ENCODE measurements at places on chromosomes 1 and 21. TPM values are rescaled to one million over a fixed set of nuclear protein-coding genes. Genes with fewer than 3 reads are reported as not detected.

Gene CFAP410
- total RNA-seq, result 16.0 TPM

Gene XPR1
- 20.5 TPM for total RNA-seq

Gene CFHR3
- not detected for total RNA-seq

Gene USH2A
- not detected for total RNA-seq

DNA sequence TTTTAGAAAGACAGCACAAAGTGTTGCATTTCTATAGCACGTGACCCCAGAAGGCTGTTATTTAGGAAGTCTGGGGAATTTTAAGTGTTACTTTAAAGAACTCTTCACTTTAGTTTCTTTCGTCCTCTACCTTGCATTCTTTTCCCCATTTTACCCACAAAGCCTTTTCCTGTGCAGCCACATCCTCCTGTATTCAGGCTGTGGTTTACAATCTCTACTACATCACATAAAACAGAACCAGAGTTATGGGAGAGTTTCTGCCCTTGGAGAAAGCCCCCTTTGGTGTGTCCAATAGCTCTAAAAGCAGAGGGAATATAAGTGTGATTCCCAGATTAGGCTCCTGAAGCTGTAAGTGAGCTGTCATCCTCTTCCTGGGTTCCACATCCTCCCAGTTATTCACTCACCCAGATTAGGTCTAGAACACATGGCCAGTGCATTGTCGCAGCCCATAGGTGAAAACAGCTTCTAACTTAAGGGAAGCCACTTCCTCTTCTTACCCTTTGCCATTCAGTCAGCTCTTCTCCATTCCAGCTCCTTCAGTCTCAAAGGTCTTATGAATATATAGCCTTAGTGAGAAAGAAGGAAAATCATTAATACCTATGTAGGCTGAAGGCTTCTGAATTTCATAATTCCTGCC lies 171.1 kb downstream of the PIGK start:
- H3K4me1 ChIP-seq, result peaks cover 20% of the 10 kb centered on the region
- peak; percentile 16 for DNase-seq
- H3K4me3 ChIP-seq, result no peak overlapping the region
- no peaks in the 10 kb centered on the region for H3K36me3 ChIP-seq

- H3K27ac ChIP-seq, result no peak overlapping the region
- DNase-seq, result no peak
- H3K4me3 ChIP-seq, result no peak overlapping the region
- H3K27me3 ChIP-seq, result peaks cover 2% of the 10 kb centered on the region
Observed at GRCh38 chr1:234709473-234710228, 99.7 kb upstream of the IRF2BP2 start.

Gene AMY2A
- not detected for total RNA-seq

DNA sequence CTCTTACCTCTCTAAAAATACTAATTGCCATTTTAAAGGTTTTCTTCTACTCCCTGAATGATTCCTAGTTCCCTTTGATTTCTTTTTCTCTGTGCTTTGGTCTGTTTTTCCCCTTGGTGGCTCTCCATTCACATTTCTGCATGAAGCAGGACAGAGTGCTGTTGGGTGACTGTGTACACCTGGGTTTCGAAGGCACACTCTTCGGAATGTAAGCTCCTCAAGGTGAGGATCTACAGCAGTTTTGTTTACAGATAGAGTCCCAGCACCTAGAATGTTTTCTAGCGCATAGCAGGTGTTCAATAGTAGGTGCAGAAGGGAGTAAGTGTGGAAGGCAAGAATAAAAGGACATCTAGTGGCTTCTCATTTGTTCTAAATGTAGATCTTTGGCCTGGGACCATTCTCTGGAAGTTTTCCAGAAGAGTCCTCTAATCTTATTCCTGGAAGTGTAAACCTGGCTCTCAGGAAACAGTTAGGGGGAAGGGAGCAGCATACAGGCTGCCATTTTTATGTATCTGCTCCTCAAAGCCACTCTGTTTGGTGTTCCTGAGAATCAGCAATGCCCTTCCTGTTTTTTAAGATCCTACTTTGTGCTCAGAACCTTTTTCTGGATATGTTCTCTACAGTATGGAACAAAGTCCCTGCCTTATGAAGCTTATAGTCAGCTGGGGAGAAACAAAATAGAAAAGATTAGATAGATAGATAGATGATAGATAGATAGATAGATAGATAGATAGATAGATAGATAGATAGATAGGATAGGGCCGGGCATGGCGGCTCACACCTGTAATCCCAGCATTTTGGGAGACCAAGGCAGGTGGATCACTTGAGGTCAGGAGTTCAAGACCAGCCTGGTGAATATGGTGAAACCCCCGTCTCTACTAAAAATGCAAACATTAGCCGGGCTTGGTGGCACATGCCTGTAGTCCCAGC lies 22.8 kb upstream of the EFNA1 start:
- no peaks in the 10 kb centered on the region for H3K36me3 ChIP-seq
- peaks cover 3% of the 10 kb centered on the region for H3K27me3 ChIP-seq
- no peak for DNase-seq
- no peak overlapping the region for H3K27ac ChIP-seq
- no peak overlapping the region for H3K4me3 ChIP-seq

Gene IGSF3
- 0.77 TPM for total RNA-seq

Gene GJA8
- not detected for total RNA-seq

DNA sequence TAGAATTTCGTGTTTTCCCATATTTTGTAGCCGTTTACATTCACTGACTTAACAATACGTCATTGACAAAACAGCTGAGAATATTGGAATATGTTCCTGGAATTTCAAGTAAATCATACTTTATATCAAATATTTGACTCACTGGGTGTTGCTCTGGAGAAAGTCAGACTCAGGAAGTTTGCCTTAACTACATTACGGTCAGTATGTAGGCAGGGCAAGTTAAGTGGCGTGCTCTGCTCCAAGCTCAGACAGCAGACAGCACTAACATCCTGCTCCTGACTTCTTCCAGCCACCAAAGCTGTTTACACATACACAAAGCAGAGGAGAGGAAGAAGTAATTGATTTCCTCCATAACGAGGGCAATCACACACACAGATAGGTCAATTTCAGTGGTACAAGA lies 414.6 kb downstream of the LRRIQ3 start:
- H3K27ac ChIP-seq, result no peak overlapping the region
- no peaks in the 10 kb centered on the region for H3K4me1 ChIP-seq
- no peaks in the 10 kb centered on the region for H3K36me3 ChIP-seq
- H3K4me3 ChIP-seq, result no peak overlapping the region

GRCh38 chr1:28928314-28928941 lies 14.1 kb downstream of the EPB41 start:
- DNase-seq, result no peak
- peaks cover 71% of the 10 kb centered on the region for H3K4me1 ChIP-seq
- H3K27ac ChIP-seq, result peak overlapping the region; percentile 95
- H3K36me3 ChIP-seq, result peaks cover 22% of the 10 kb centered on the region
- peak overlapping the region; percentile 48 for H3K4me3 ChIP-seq

- H3K4me3 ChIP-seq, result no peak overlapping the region
- DNase-seq, result no peak
- no peak overlapping the region for H3K27ac ChIP-seq
- no peaks in the 10 kb centered on the region for H3K27me3 ChIP-seq
Observed at GRCh38 chr21:45139473-45139872, 65.1 kb downstream of the ADARB1 start.

DNA sequence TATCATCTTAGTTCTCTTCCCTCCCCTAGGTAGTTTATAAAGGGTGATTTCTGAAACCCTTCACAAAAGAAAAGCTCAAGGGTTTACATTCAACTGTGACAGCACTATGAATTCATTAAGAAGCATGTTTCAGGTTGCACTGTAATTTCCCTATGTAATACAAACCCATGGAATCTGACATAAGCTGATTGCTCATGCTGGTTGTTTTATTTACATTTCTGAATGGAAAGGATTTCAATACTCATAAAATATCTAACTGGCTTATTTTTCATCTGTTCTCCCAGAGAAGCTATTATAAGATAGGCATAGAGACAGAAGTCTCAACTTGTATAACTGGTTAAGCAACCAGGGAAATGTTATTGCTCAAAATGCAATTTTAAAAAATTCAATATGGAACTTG lies 20.5 kb downstream of the WNT2B start:
- H3K36me3 ChIP-seq, result no peaks in the 10 kb centered on the region
- H3K27ac ChIP-seq, result no peak overlapping the region
- no peak for DNase-seq

- no peaks in the 10 kb centered on the region for H3K27me3 ChIP-seq
- H3K4me3 ChIP-seq, result no peak overlapping the region
- H3K4me1 ChIP-seq, result no peaks in the 10 kb centered on the region
- DNase-seq, result no peak
- no peaks in the 10 kb centered on the region for H3K36me3 ChIP-seq
- no peak overlapping the region for H3K27ac ChIP-seq
Observed at GRCh38 chr1:204619721-204620120, 65.8 kb downstream of the LRRN2 start.

DNA sequence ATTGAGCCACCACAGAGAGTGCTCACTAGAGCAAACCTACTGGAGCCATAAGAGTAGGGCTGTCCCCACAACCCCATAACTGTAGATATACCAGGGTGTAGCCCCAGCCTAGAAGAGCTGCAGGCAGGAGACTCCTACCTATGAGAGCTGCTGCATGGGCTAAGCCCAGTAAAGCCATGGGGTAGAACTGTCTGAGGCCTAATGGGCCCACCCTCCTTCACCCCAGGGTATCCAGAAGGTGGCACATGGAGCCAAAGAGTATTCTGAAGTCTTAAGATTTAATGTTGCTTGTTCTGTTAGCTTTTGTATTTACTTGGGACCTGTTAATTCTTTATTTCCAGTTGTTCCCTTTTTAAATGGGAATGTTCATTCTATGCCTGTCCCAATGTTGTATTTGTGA lies 1193.7 kb upstream of the ADGRL2 start:
- no peak overlapping the region for H3K4me3 ChIP-seq
- H3K36me3 ChIP-seq, result no peaks in the 10 kb centered on the region
- DNase-seq, result no peak
- no peaks in the 10 kb centered on the region for H3K4me1 ChIP-seq

Gene CHODL
- 0.15 TPM for total RNA-seq

DNA sequence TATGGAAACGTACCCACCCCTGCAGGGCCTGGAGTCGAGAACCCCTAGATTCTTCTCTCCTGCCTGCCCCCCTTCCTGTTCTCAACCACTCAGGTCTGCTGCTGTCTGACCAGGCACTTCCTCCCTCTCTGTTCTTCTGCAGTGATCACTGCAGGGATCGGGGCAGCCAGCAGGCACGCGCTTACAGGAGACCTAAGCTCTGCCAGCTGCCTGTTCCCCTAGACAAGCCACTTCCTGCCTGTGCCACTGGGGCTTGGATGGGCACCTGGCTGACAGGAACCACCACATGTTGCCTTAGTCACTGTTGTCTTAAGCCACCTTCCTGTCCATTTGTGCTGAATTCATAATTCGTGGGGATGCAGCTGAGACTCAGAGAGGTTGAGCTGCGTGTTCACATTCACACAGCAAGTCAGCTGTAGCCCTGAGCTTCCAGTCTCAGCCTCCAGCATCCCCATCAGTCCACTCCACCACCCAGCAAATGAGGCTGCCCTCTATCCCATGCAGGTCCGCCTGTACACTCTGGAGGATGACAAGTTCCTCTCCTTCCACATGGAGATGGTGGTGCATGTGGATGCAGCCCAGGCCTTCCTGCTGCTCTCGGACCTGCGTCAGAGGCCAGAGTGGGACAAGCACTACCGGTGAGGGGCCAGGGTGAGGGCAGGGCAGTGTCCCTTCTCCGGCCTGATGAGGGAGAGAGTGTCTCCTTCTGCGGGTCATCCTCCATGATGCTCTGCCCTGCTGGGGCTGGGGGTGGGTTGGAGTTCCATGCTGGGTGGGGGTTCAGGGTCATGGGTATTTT lies 18.6 kb downstream of the FAM151A start:
- peaks cover 14% of the 10 kb centered on the region for H3K4me1 ChIP-seq
- no peaks in the 10 kb centered on the region for H3K36me3 ChIP-seq
- H3K27ac ChIP-seq, result peak overlapping the region; percentile 68
- no peaks in the 10 kb centered on the region for H3K27me3 ChIP-seq
- no peak overlapping the region for H3K4me3 ChIP-seq
- peak; percentile 49 for DNase-seq

Gene CSMD2
- total RNA-seq, result not detected

GRCh38 chr1:183812686-183813569 lies 8.0 kb downstream of the RGL1 start:
- no peaks in the 10 kb centered on the region for H3K27me3 ChIP-seq
- no peaks in the 10 kb centered on the region for H3K4me1 ChIP-seq
- no peak for DNase-seq

- DNase-seq, result no peak
- peaks cover 45% of the 10 kb centered on the region for H3K27me3 ChIP-seq
- H3K4me1 ChIP-seq, result peaks cover 10% of the 10 kb centered on the region
- H3K36me3 ChIP-seq, result peaks cover 4% of the 10 kb centered on the region
- H3K4me3 ChIP-seq, result peak within 1 kb of the TSS; percentile 34
Observed at GRCh38 chr1:178093951-178094738, at the start of gene RASAL2. RASAL2 (plus strand) TSS chr1:178094104; CDS start chr1:178094493, 389 bp downstream.

DNA sequence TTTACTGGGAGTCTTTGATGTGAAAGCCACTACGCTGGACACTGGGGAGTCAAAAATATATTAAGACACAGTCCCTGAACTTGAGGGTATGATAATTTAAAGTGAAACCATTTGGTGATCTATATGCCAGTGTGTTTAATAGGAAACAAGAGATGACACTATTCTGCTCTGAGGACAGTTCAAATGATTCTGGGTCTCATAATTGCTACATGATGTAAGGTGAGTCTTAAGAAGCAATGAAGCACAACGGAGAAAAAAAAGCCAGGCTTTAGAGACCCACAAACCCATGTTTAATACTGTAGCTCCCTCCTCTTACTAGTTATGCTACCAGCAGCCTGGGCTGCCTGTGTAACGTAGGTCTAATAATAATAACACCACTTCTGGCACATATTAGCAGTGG lies 14.2 kb upstream of the LRRC8D start:
- no peak overlapping the region for H3K27ac ChIP-seq
- no peaks in the 10 kb centered on the region for H3K4me1 ChIP-seq

- no peaks in the 10 kb centered on the region for H3K4me1 ChIP-seq
- DNase-seq, result no peak
- H3K27ac ChIP-seq, result no peak overlapping the region
- no peak overlapping the region for H3K4me3 ChIP-seq
- no peaks in the 10 kb centered on the region for H3K27me3 ChIP-seq
Observed at GRCh38 chr1:67044631-67045270, 9.2 kb downstream of the SLC35D1 start.

- no peak overlapping the region for H3K27ac ChIP-seq
- no peak for DNase-seq
- H3K4me3 ChIP-seq, result no peak overlapping the region
- peaks cover 8% of the 10 kb centered on the region for H3K4me1 ChIP-seq
Observed at GRCh38 chr1:228190778-228191177, 17.1 kb upstream of the OBSCN start.

- H3K4me3 ChIP-seq, result no peak overlapping the region
- no peaks in the 10 kb centered on the region for H3K4me1 ChIP-seq
- no peaks in the 10 kb centered on the region for H3K36me3 ChIP-seq
Observed at GRCh38 chr21:39107739-39108138, 75.5 kb downstream of the PSMG1 start.

- H3K4me3 ChIP-seq, result no peak overlapping the region
- H3K4me1 ChIP-seq, result peaks cover 92% of the 10 kb centered on the region
- H3K36me3 ChIP-seq, result peaks cover 60% of the 10 kb centered on the region
Observed at GRCh38 chr1:211332830-211333229, 6.2 kb downstream of the TRAF5 start.

GRCh38 chr1:51906306-51907078 lies 28.0 kb upstream of the NRDC start:
- H3K36me3 ChIP-seq, result no peaks in the 10 kb centered on the region
- no peak overlapping the region for H3K27ac ChIP-seq
- no peak for DNase-seq
- peaks cover 6% of the 10 kb centered on the region for H3K4me1 ChIP-seq
- H3K27me3 ChIP-seq, result peaks cover 34% of the 10 kb centered on the region
